ENCODE measurements at places on chromosomes 3 and 15.

DNA sequence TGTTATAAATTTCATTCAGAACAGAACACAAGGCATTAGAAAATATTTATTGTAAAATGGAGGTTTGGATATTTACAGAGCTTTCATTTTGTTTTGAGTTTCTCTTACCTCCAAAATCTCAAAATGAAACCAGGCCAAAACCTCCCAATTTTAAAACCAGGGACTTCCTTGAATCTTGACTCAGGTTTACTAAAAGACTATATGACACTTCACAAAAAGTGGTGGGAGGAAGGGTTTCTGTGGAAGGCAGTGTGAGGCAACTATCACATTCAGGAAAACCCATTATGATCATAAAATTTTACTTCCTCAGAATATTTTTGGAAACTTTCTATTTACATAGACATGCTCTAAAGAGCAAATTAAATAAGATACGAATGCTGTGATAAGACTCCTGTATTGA, 205.8 kb upstream of the EOMES start:
- no peak for DNase-seq

GRCh38 chr15:94312946-94313345, 81.6 kb downstream of the MCTP2 start:
- DNase-seq: no peak

DNA sequence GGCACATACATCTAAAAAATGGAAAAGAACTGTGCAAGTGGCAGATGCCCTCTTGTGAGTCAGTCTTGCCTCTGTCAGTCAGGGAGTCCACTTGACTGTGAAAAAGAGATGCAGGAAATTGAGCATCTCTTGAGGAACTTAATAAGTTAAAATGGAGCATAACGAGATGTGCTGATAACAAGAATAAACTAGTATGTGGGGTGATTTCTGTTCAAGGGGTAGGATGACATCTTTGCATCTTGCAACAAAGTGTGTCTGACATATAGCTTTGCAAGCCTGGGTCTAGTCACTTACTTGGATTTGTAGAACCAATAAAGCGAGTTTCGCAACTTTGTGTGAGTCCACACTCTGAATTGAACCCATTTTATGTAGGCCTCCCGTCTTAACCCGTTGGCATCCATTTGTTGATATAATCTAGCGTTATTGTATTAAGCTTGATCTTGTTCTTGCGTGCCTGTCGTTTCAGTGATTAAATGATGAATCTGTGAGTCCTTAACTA, 2.2 kb downstream of the USP3 start:
- no peak for DNase-seq

GRCh38 chr3:51243924-51244323, 141.2 kb upstream of the MANF start:
- DNase-seq: no peak

- no peak for DNase-seq
Observed at GRCh38 chr15:92528736-92529135, 126.8 kb downstream of the FAM174B start.

DNA sequence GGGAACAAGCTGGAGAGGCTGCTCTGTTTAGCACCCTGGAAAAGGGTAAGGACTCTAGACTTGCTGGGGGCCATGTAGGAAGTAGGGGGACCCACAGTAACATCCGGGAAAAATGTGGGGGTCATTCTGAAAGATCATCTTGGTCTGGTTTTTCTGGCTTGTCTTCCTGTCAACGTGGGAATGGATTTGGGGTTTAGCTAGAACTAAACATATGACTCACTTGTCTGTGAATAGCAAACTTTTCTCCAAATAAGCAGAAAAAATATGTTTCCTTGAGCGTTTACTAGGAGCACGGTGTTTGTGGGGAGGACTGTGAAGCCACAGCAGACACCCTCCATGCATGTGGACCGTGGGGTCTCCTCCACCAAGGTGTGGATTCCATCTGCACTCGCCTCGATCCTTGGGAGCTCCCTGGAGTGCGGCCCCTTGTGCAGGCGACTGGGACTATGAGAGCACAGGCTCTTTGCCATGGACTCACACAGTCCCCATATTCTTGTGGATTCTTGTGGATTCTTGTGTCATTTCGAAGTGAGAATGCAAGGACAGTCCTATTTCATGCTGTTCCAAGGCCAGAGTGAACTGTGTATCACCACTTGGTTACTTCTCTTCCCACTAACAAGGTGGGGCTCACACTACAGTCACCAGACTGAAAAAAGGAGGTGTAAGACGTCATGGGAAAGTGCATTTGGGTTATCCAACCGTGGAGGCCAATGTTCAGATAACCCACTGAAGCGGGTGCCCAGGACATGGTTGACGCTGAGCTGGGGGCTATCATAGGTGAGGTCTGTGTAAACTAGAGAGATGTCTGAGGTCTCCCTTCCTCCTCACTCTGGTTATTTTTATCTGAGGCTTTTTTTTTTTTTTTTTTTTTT, 25.5 kb downstream of the PGPEP1L start:
- no peak for DNase-seq

GRCh38 chr3:122060040-122060698, 5.0 kb downstream of the CD86 start:
- no peak for DNase-seq

GRCh38 chr3:188338086-188338485, 184.1 kb downstream of the LPP start:
- DNase-seq: no peak

DNA sequence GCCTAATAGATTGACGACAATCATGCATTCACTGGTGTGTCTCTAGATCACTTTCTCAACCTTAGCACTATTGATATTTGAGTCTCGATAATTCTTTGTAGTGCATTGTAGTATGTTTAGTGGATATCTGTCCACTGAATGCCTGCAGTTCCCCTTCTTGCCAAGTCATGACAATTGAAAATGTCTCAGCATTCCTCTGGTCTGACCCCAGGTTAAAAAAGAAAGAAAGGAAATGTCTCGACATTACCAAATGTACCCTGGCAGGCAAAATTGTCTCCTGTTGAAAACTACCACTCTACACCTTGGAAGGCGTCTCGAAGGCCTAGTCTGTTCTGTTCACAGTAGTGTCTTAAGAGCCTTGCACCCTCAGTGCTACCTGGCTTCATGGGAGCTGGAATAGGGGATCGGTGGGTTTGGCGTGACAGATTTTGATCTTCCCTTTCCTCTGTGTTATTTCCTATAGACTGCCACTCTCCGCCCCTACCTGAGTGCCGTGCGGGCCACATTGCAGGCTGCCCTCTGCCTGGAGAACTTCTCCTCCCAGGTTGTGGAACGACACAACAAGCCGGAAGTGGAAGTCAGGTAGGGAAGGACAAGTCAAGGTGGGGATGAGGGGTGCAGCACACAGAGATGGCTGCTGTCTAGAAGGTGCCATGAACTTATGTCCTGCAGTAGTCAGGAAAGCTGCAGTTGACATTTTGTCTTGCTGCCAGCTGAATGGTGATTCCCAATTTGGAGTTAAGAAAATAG, 4.5 kb downstream of the ARPC4 start:
- DNase-seq: no peak

- no peak for DNase-seq
Observed at GRCh38 chr3:101836652-101837598, 12.4 kb upstream of the NFKBIZ start.

GRCh38 chr3:16472593-16472992, 40.9 kb downstream of the RFTN1 start:
- DNase-seq: no peak

GRCh38 chr3:124260206-124260915, 268.4 kb upstream of the ROPN1 start:
- peak; percentile 55 for DNase-seq

DNA sequence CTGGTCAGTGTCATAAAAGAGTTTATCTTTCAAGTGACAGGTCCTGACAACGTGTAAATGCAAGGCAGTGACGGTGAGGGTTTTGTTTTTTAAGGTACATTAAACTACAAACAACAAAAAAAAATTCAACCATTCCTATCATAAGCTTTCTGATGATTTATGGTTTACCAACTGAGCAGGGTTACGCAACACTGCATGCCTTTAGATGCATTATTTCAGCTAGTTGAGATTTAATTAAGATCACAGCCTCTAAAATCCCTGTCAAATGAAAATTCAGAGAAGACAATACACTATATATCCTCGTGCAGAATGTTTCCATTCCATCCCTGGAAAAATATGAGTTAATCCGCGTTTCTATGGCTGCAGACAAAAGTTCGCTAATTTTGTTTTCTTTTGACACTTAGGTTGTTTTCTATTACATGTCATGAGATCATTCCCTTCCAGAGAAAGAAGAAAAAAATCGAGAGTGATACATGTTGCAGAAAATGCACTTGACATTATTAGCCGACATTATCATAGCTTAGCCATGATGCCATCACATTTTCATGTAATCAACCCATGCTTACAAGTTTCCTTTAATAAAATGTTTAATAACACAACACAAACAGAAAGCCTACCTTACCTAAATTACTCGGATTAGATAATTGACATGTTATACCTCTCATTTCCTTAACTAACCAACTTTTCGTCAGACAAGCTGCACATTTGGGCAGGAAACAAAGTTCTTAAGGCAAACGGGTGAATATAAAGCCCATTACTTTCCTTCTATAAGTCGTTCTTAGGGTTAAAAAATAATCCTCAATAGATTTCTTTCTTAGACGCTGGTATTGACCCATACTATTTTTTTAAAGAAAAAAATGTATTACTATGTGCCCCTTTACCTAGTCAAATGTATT, 521.2 kb downstream of the FOXP1 start:
- DNase-seq: no peak

- no peak for DNase-seq
Observed at GRCh38 chr3:188764609-188765008, 407.2 kb upstream of the TPRG1 start.

GRCh38 chr3:194685065-194685717, 492 bp upstream of the FAM43A start:
- DNase-seq: no peak

GRCh38 chr3:153127788-153128187, 34.2 kb upstream of the RAP2B start:
- DNase-seq: no peak

DNA sequence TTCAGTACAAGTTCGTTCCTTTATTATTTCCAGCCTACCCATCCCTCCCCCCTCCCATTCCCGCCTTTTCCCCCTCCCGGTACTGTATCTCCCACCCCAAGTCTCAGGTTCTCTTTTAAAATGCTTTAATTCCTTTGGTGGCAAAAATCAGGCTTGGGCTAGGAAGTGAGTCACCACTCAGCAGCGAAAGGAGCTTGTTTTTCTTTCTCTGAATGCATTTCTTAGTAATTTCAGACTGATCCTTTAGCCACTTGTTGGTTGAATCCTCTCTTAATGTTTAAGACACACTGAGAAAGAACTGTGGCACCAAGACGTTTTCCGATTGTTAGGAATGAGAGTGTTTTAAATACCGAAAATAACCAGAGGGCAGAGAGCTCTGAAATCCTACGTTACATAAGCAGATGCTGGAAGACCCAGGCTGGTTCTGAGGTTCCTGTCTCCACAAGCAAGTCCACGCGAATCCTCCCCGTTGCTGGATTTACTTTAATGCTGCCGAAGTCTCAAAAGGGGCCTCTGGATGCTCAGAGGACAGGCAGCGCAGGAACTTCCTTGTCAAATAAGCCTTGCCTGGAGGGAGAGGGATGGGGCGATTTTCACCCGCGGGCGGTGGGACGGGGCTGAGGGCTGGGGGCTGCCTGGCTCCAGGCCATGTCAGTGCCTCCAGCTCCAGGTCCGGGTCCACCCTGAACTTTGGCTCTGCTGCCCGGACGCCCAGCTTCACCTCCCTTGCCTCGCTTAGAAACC, 854 bp upstream of the COL8A1 start:
- DNase-seq: no peak

- DNase-seq: no peak
Observed at GRCh38 chr3:8945890-8946600, 17.2 kb downstream of the RAD18 start.

GRCh38 chr3:13420831-13421765, 976 bp upstream of the NUP210 start:
- DNase-seq: no peak

DNA sequence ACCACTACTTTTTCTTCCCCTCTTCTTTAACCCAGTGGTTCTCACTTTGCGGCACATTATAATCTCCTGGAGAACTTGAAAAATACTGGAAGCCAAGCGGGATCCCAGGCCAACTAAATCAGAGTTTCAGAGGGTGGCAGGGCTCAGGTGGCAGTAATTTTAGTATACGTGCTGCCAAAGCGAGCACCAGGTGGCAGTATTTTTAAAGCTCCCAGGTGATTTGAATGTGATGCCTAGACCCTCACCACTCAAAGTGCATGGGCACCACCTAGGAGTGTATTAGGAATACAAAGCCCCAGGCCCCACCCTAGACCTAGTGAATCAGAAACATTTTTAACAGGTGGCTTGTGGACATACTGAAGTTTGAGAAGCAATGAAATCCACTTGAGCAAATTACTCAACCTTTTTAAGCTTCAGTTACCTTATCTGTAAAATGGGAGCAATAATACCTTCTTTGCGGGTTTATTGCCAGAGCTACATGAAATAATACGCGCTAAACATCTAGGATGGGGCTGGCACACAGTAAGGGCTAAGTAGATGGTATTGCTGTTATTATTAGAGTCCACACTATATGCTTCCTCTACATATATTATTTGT, 8.3 kb downstream of the B3GALNT1 start:
- no peak for DNase-seq

- DNase-seq: peak; percentile 5
Observed at GRCh38 chr3:148233403-148233802, 464.3 kb upstream of the AGTR1 start.

- no peak for DNase-seq
Observed at GRCh38 chr3:177337541-177338331, 140.5 kb upstream of the TBL1XR1 start.

DNA sequence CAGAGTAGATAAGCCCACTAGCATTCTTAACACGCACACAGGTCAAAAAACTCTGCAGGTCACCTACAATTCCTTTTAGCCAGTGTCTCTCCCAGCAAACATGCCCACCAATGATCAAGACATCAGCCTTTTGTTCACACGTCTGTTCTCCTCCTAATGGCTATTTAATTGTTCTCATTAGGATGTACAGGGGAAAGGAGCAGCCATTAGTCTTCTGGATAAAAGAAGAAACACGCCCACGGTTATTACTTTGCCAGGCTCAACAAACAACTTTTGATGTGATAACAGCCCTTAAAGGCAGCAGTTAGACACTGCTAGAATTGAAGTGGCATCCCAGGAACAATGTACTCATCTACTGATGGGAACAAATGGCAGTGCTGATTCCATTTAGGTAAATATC, 108.8 kb downstream of the NTRK3 start:
- no peak for DNase-seq

DNA sequence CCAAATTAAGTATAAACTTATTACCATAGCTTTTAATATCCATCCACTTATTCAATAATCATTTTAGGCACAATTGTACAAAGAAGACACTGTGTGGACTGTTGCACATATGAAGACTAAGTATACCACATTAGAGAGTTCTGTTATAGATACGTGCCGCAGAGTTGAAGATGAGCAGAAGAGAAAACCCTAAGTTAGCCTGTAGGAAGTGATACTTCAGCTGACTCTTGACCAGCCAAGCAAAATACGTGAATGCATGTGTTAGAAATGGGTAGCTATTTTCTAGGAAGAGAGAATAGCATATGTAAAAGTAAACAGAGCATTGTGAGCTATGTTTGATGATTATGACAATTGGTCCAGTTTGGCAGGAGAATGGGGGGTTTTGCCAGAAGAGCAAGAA, 272.0 kb upstream of the ATP11B start:
- DNase-seq: no peak
